ENCODE measurements at places on chromosomes 3 and 15.

GRCh38 chr15:79357566-79357965 lies 46.7 kb downstream of the TMED3 start:
- no peak for DNase-seq

DNA sequence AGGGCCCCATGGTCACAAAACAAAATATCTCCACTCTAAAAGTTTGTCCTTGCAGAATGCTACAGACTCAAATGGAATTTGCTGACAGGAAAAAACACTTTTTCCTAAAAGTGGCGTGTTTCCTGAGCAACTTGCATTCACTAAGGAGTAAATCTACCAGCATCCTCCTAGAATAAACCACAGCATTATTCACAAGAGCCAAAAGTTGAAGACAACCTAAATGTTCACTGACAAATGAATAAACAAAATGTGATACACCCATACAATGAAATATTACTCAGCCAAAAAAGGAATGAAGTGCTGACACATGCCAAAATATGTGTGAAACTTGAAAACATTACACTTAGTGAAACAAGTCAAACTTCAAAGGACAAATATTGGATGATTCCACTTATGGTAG lies 28.9 kb downstream of the ITGB5 start:
- no peak for DNase-seq

- no peak for DNase-seq
These were observed 1.9 kb downstream of the AEN start for GRCh38 chr15:88623061-88623460.

- no peak for DNase-seq
These were observed at the start of gene HAPLN3 for GRCh38 chr15:88894819-88895767. HAPLN3 (minus strand) TSS chr15:88895544; CDS start chr15:88887298, 8,246 bp downstream.

GRCh38 chr15:49094923-49095322 lies 48.7 kb upstream of the SECISBP2L start:
- DNase-seq, result no peak

DNA sequence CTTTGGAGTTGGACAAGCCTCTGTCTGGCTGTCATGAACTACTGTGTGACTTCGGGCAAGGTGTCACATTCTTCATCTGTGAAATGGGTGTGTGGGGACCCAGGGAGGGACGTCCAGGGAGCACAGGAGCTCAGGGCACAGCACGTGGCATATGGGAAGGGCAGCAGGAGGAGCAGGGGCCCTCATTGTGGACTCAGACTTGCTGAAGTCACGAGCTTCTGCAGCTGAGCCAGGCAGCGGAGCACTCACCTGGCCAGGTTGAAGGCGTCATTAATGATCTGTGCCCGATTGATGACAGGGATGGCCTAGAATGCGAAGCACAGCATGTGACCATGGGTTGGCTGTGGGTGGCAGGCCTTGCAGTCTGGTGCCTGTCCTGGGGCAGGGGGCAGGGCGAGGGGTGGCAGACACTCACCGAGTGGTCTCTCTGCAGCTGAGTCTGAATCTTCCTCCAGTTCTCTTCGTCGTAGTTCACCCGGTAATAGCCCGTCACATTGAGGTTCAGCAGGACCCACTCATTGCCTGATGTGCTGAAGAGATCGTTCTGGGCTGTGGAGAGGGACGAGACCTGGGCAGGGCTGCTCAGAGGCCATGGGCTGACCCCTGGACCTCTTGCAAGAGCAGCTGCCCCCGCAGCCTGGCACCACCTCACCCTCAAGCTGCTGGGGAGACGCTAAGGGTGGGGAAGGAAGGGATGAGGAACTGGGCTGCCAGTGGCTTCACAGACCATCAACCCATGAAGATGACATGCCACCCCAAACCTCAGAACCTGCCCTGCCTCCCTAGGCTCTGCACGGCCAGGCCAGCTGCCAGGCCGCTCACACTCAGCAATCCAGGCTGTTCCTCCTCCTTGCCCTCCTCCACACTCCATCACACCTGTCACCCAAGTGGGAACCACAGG lies 15.4 kb downstream of the ANPEP start:
- DNase-seq, result no peak

DNA sequence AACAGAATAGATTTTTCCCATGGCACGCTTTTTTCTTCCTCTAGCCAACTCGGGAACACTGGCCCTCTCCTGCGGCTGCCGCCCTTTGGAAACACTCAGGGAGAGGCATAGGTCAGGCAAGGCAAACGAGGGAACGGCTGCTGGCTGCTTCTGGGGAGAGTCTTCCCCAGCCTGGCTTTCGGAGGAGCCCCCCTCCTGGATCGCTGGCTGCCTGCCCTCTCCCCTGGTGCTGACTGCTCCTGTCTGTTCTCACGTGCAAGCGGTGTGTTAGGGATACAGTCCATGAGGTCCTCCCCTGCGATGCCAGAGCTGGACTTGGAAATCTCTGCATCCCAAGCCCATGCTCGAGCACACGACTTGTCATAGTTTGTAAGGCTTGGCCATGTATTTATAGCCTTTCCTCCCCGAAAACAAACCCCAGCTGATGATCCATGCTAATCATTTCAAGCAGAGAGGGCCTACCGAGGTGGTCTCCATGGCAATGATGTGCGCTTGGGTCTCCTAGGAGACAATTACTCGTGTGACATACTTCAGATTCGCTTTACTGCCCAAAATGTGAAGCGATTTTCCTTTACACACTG lies 315.6 kb upstream of the ATP10A start:
- no peak for DNase-seq

DNA sequence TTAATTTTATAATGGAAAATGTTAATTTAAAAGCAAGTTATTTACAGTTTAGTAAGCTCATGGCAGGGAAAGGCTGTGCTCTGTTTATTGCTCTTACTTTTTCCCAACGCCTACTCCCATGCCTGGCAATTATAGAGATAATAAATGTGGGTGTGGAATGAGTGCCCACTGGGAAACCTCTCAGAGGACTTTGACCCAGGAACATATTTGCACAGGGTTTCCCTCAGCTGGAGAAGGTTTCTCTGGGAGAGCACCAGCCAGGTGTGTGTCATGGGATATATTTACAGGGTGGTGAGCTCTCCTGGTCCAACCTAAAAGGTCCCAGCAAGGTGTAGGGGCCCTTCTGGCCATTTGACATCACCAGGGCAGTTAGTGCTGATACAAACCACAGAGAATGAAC lies 27.9 kb downstream of the ZNF710 start:
- no peak for DNase-seq

- DNase-seq, result no peak
These were observed 73.2 kb downstream of the CLSTN2 start for GRCh38 chr3:140007911-140008869.

DNA sequence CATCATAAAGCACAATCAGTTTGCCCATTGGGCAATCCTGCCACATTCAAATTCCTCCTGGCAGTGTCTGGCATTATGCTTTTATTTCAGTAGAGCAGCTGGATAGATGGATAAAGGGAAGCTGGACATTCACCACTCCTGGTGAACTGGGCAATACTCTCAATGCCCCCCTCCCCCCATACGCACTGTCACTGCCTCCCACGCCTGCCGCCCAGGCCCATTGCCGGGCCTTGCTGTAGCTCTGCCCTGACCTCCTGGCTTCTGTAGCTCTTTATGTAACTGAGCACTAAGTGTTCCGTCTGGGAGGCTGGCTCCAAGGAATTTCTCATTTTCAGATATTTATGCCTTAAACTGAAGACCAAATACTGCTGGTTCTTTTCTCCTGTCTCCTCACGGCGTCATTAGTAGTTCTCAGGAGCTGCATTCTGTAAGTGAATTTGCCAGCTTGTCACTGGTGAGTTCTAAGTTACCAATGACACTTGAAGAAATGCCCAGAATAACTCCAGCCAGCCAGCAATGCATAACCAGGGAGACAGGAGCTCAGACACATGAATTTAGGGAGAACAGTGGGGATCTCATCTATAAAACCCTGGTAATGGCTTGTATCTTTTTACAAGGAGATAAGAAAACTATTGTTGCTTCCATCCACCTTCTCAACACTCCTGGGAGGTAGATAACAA lies 25.5 kb upstream of the RASGRF1 start:
- no peak for DNase-seq

DNA sequence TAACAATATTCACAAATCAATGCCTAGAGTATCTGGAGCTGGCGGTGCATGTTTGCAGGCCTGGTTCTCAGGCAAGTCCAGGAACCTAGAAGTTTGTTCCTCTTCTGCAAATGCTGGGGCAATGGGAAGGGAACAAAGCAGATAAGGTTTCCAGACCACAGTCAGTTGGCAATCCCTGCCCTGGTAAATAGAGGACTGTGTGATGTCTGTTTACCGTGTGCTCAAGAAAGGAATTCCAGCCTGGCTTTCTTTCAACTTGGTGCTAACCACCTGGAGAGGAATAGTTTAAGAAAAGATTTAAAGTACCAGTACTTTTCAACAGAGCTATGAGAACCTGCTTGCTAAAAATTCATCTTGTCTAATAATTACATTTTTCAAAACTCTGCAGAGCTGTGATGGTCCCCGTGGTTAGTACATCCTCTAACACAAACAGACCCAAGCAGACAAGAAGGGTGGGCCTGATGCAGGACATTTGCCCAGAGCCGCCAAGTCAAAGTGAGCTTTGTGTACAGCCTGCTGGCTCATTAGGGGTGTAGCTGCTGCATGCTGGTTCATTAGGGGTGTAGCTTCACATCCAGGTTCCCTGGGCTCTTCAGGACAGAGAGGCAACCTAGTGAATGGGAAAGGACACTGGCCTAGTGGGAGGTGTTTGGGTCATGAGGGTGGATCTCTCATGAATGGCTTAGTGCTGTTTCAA lies 220.5 kb downstream of the SQOR start:
- no peak for DNase-seq

GRCh38 chr3:55180161-55180560 lies 252.3 kb upstream of the LRTM1 start:
- DNase-seq, result no peak

GRCh38 chr15:88648357-88649214 lies 9.8 kb downstream of the ISG20 start:
- no peak for DNase-seq

DNA sequence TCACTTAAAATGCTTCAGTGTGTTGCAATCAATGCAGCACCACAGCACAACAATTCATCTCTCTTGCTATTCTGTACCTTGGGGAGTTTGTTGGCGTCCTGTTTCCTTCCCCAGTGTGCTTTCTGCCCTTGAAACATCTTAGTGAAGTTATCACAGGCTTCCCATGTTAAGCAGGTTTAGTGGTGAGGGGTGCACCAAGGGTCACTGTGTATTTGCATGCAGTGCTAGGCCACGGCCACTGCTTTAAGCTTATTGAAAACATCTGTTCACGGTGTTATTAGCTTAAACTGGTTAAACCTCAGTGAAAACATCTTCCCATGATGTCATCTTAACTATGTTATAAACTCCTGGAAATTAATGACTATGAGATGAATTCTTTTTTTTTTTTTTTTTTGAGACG lies 217.3 kb upstream of the GOLIM4 start:
- DNase-seq, result peak; percentile 55

DNA sequence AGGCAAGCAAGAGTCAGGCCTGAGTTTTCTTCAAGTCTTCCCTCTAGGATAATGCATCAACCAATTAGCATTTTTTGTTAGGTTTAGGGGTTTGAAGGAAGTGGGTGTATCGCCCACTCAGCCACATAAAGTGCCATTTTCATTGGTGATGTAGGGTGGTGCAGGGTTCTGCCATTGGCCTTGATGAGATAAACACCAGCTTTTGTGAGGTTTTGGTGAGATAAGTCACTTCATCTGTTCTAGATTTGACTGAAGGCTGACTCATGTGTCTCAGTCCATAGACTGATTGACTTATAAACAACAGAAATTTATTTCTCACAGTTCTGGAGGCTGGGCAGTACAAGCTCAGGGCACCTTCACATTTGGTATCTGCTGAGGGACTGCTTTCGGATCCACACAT lies 84.5 kb upstream of the C3orf80 start:
- DNase-seq, result no peak

- DNase-seq, result no peak
These were observed 189.2 kb upstream of the THRB start for GRCh38 chr3:24683633-24684384.

GRCh38 chr3:192336286-192336685 lies 391.1 kb downstream of the FGF12 start:
- no peak for DNase-seq

DNA sequence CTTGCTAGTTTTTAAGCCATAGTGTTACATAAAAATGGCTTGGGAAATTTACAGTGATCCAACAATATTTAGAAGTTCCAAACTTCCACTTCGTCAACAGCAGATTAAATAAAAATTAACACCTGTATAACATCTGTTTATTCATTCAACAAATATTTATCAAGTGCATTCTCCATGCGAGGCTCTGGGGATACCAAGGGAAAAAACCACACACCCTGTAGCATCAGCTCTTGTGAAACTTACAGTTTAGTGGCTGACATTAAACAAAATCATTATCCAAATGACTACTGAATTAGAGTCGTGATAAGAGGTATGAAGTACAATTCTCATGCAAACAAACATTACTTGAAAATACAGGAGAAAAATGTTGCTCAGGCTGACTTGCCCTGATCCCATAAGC lies 122.9 kb downstream of the DLG1 start:
- DNase-seq, result no peak

- DNase-seq, result no peak
These were observed 12.3 kb upstream of the COL6A6 start for GRCh38 chr3:130504701-130505100.
